Fibroblast of the aortic adventitia (primary cell): ENCODE measurements at places on chromosomes 2 and 18. TPM values are rescaled to one million over a fixed set of nuclear protein-coding genes. Genes with fewer than 3 reads are reported as not detected.

DNA sequence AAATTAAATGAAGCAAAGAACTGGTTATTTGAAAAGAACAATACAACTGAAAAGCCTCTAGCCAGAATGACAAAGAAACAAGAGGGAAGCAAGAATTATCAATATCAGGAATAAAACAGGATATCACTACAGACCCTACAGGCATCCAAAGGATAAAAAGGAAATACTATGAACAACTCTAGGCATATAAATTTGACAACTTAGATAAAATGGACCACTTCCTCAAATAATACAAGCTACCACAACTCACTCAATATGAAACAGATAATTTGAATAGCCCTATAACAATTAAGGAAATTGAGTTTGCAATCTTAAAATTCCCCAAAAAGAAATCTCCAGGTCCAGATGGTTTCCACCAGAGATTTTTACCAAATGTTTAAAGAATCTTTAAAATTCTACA is 19.8 kb downstream of the RPRD1A start:
- no peak for DNase-seq

DNA sequence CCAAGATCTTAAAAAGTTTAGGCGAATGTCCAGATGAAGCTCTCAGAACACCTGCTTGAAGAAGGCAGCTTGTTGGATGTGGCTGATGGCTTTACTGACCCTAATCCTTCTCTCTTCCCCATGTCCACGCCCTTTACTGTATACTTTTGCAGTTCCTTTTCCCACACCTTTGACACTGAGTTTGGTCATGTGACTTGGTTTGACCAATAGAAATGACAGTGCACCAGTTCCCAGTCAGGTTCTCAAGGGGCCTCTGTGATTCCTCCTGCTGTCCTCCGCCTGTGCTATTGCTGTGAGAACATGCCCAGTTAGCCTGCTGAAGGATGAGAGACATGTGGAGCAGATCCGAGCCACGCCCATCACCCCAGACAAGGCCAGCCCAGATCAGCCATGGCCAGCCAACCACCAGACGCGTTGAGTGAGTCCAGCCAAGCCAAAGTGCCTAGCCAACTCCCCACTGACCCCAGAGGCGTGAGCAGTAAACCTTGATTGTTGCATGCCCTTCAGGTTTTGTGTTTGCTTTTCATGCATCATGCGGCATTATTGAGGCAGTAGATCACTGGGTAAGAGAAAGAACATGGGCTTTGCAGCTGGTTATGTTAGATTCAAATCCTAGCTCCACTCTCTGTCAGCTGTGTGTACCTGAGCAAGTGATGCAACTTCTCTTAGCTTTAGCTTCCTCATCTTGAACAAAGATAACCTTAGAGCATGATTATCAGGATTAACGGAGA is 258.0 kb upstream of the SIX2 start:
- DNase-seq = no peak

DNA sequence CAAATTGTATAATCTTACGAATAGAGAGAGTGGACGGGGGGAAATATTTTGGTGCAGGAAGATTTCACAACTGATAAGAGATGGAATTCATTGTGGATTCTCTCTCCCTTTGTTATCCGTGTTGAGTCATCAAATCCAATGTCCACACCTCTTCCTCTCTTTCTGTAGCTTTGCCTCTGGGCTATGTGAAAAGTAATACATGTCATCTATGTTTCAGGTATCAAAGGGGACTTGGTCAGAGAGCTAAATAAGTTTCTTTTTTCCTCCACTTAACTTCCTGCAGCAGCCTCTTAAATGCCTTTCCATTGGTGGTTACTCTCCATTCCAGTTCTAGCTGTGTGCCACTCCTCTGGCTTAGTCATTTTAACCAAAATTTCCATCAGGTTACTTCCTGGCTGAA is 169.3 kb upstream of the NXPH2 start:
- peak; percentile 37 for DNase-seq

DNA sequence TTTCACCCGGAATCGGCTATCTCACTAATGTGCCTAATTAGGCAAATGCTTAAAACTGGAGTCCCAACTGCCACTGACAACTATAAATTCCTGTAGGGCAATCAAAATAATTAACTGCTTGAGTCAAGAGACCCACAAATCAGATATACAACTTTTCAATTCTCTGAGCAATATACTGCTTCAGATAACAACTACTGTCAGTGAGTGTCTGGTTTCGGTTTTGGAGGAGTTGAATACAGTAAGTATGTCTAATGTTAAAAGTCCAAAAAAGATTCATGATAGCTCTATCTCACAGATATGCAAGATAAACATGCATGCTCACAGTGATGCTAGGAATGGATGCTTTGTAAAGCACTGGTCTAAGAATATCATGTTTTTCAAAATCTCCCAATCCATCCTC is 283.3 kb downstream of the NRXN1 start:
- DNase-seq = peak; percentile 3

DNA sequence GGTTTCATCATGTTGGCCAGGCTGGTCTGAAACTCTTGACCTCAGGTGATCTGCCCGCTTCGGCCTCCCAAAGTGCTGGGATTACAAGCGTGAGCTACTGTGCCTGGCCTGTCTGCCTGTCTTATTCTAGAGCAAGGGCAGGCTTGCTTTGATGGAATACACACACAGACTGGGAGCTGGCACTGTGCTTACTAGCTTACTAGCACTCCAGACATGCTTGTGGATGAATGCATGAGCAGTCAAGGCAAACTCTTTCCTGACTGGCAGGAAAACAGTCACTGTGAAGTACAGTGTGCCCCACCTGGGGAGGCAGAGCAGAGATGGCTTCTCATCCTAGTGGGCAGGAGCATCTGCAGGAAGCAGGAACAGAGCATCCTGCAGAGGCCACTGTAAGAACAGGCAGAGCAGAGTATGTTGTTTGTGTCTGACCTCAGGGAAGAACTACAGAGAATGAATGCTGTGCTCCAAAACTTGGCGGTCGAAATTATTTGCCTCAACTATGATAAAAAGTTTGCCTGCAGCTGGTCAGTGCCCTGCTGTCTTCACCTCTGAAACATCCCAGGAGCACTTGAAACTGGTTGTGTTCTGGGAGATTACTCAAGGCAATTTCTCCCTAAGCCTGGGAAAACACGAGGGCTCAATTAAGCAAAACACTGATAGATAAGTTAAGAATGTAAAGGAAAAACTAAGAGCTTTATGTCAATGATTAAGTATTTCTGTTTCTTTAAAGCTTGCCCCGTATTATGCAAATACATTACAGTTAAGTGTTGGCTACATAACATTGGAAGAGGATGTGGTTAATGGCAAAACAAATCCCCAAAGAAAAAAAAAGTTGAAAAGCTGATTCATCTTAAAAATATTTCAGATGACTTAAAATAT is 102.4 kb downstream of the VAPA start:
- peak; percentile 94 for DNase-seq

- no peak for DNase-seq
Measured at GRCh38 chr2:55138014-55138881, 88.0 kb upstream of the RTN4 start.

GRCh38 chr2:219325657-219326315 is 6.8 kb downstream of the RESP18 start:
- no peak for DNase-seq

LRRC30 gene
- not detected in 2 replicates for total RNA-seq

ADRA2B gene
- total RNA-seq = under 0.01 TPM in 1 of 2 replicates, not detected in the other
